ENCODE measurements at places on chromosomes 5 and 9.

DNA sequence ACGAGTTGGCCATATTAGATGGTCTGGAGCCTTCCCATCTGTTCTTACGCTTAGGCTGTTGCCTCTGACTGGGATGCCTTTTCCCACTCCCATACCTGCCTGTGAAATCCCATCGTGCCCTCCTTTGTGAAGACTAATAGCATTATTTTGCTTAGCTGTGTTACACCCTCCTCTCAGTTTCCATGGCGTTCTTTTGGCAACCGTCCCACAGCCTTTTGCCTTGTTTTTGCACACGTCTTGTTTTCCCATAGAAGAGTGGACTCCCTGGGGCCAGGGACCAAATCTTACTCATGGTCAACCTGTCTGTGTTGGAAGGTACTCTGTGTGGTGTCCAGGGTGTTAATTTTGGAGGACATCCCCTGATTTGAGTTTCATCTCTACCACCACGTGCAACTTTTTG, 242.1 kb downstream of the HSPA4 start:
- DNase-seq, result no peak

GRCh38 chr5:139816566-139816965, 21.0 kb downstream of the PSD2 start:
- no peak for DNase-seq

DNA sequence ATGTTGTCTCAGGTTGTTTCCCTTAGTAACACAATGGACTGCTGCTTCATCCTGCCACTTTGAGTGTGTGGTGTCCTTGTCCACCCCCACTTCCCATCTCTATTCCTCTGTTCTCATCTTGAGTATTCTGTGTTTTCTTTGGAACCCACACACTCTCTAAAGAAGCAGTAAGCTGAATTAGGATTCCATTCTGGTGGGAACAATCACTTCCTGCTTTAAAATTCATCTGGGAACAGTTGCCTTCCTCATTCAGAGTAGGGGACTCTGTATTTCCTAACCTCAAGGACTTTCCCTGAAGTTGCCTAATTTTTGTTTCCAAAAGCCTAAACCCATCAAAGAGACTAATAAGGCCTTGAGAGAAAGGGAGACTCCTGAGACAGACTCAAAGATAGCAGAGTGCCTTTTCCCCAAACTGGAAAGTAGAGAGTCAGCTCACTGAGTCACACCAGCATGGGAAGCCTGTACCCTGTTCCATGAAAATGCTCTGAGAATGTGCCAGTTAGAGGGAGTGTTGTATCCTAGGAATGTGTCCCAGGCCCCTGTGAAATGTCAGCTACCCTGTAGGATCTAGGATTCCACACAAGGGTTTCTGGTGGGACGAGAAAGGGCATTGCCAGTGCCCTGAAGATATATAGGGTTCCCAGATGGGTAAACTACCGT, 63.6 kb downstream of the CCDC192 start:
- no peak for DNase-seq

GRCh38 chr5:52799358-52799982, 11.8 kb downstream of the ITGA1 start:
- no peak for DNase-seq

GRCh38 chr9:112378328-112379176, 1.4 kb upstream of the HSDL2 start:
- DNase-seq, result no peak

- no peak for DNase-seq
These were observed 18.6 kb downstream of the IRX2 start for GRCh38 chr5:2732850-2733249.

- DNase-seq, result peak; percentile 13
These were observed 1.3 kb downstream of the ZNF131 start for GRCh38 chr5:43121913-43122484.

DNA sequence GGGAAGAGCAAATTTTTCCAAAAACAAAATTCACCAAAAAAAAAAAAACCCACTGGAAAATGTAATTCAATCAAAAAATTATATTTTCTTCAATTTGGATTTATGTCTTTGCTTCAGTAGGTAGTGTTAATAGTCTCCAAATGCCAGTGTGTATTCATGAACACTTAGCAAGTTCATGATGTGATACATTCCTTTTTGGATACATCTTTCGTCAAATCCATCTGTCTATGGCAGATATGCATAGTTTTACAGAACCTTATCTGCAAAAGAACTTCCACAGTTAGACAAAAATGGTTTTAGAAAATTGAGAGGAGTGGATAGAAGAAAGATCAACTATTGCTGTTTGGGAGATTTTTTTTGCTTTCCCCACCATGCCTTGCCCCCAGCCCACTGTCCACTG, 214.6 kb downstream of the DEPDC1B start:
- DNase-seq, result no peak

All from putamen (tissue), 1 donor.